ENCODE measurements at places on chromosomes 12 and 14.

DNA sequence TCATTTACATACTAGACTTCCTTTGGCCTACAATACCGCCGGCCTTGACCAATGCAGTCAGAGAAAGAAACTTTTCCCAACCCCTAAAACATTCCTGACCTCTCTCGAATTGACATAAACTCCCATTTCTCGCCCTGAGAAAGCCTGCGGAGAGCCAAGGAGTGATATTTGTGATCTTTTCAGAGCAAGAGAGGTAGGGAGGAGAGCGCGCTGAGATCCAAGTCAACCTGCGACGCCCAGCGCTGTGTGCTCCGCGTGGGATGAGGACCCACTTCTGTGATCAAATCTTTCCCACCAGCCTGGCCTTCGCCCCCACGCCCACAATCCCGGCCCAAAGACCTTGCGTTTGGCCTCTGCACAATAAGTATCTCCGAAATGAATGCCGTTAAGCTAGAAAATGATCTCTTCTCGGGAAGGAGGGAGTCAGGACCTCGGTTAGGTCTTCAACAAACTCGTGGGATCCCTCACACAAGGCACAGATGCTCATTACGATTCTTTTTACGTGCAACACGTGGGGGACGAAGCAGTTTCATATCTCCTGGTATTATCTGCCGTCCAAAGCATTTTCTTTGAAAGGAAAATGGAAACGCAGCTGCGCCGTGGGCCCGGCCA is 6.3 kb upstream of the NPAS3 start:
- DNase-seq, result no peak

GRCh38 chr14:59455411-59455810 is 9.8 kb downstream of the GPR135 start:
- no peak for DNase-seq

- DNase-seq, result no peak
Observed at GRCh38 chr12:128983371-128983770, 130.1 kb downstream of the GLT1D1 start.

DNA sequence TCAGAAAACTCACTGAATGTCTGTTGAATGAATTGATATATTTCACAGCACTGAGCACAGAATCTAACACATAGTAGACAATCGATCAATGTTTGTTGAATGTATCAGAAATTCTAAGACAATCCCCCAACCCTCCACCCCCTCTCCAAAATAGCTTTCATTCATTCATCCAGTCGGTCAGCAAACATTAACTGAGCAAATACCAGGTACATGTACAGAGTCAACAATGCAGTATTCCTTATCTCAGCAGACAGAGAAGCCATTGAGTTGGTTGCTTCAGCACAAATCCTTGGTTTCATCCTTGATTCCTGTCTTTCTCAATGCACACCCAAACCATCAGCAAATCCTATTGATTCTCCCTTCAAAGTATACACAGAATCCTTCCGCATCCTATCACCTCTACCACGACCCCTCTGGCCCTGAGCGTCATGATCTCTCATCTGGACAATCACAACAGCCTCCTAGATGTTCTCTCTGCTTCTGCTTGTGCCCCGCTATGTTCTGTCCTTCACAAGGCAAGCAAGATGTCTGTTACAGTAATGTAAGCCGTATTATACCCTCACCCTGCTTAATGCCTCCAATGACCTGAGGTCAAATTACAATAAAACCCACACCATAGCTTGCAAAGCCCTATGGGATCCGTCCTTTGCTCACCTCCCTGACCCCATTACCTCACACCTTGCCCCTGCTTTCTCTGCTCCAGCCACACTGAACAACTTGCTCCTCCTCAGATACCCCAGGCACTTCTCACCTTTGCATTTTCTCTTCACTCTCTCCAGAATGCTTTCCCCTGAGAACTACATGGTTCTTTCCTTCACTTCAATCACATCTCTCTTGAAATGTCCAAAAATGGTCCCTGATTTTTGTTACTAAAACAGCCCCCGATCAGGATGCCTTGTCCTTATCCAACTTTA is 738.1 kb upstream of the TBX3 start:
- DNase-seq, result peak; percentile 12

DNA sequence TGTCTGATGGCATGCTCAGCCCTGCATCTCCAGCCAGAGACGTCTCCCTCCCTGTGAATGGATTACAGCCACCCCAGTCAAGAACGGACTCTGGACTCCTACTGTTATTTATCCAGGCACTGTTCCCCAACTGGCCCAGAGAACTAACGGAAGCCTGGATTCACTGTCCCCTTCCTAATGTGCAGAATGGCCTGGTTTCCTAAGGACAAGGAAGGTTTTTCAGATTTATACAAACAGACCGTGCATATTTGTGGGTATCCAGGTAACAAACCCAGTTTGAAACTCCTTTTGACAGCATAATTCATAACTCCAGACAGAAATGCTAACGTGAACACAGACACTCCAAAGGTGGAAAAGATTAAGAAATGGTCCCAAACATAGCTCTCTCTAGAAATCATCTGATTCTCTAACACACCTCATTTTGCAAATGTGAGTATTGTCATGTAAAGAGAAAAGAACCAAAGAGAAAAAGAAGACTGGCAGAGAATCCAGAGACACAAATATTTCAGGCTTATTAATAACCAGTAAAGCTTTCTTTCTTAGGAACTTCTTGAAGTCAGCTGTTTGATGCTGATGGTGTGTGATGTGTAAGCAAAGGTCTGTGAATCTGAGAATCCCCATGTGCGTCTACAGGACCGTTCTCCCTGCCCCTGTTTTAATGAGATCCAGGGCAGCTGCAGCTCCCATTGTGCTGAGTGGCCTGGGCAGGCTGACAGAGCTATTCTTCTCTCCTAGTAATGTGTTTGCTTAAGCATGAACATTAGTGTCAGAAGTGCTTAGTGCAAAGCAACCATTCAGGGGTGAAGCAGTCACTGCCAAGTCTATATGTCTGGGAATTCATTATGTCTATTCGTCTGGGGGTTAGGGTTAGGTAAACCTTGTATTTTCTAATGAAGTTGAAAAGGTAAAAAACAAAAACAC is 86.8 kb upstream of the HIF1A start:
- peak; percentile 96 for DNase-seq

DNA sequence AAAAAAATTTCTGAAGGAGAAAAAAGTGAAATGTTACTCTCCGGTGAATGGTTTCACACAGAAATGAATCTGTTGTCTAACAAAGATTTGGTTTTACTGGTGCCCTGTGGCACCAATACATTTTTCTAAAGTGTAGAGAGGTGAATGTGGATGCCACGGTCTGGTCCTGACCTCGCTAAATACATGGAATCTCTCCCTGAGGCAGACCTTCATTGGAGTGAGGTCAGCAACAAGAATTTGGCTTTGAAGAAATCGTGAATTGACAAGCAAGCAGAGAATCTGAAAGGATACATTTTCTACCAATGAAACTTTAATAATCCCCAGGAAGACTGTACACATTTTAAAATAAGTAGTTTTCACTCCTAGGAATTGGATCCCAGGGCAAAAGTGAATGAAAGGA is 81.2 kb upstream of the OTOGL start:
- DNase-seq, result no peak

- no peak for DNase-seq
Observed at GRCh38 chr12:68290126-68290525, 36.7 kb upstream of the IL22 start.

GRCh38 chr14:74545386-74545785 is 51.8 kb downstream of the ISCA2 start:
- DNase-seq, result no peak

GRCh38 chr12:623865-624372 is 39.3 kb downstream of the NINJ2 start:
- DNase-seq, result no peak

DNA sequence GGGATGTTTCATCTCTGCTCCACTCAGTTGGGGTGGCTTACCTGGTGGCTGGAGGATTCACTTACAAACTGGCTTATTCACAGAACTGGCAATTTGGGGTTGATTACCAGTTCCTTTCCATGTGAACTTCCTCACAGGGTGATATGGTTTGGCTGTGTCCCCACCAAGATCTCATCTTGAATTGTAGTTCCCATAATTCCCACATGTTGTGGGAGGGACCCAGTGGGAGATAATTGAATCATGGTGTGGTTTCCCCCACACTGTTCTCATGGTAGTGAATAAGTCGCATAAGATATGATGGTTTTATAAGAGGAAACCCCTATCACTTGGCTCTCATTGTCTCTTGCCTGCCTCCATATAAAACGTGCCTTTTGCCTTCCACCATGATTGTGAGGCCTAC is 26.9 kb upstream of the IGF1 start:
- DNase-seq, result no peak

- DNase-seq, result no peak
Observed at GRCh38 chr12:125129179-125129571, 63.9 kb downstream of the AACS start.

GRCh38 chr12:84072961-84073360 is 839.6 kb downstream of the SLC6A15 start:
- no peak for DNase-seq

GRCh38 chr12:69345742-69346141 is 2.4 kb upstream of the LYZ start:
- DNase-seq, result no peak

DNA sequence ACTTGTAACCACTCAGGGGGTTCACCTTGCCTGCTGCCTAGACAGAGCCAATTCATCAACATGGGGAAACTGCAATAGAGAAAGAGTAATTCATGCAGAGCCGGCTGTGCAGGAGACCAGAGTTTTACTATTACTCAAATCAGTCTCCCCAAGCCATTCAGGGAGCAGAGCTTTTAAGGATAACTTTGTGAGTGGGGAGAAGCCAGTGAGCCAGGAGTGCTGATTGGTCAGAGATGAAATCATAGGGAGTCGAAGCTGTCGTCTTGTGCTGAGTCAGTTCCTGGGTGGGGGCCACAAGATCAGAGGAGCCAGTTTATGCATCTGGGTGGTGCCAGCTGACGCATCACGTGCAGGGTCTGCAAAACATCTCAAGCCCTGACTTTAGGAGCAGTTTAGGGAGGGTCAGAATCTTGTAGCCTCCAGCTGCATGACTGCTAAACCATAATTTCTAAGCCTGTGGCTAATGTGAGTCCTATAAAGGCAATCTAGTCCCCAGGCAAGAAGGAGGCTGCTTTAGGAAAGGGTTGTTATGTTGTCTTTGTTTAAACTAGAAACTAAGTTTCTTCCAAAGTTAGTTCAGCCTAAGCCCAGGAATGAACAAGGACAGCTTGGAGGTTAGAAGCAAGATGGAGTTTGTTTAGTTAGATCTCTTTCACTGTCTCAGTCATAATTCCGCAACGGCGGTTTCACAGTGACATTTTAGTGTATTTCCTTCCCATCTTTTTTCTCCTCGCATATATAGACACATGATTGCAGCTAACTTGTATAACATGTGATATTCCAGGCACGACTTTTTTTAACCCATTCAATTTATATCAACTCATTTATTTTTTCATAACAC is 68.9 kb upstream of the NCOR2 start:
- DNase-seq, result no peak

DNA sequence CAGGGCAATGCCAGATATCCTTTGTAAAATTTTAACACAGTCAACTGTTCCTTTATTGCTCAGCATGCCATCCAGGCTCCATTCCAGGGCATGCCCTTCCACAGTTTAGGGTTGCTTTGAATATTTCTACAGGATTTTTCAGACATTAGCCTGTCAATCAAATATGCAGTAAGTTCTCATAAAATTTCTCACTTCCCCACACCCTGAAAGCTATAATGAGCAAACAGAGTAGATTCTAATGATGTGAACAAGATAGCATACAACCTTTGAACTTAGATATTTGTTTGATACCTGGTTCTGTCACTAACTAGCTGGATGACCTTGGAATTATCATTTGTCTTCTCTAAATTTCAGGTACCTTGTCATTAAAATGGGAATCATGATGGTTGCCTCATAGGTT is 251.2 kb downstream of the SYT1 start:
- DNase-seq, result no peak

DNA sequence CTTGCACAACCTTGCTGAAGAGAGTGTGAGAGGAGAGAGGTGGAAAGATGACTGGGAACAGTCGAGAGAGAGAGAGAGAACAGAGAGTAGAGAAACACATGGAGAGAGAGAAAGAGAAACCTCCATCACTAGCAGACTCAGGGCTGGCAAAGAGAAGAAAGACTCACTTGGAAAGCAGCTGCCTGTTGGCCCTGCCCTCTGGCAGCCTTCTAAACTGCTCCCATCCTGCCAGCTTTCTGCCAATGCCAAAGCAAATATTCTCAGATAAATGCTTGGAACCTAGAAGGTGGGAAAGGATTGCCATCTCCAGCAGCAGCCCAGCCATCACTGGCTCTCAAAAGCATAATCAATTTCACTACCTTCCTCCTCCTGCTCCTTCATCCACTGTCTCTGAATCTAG is 107.9 kb upstream of the WSCD2 start:
- DNase-seq, result no peak

GRCh38 chr12:39393890-39394289 is 49.0 kb downstream of the KIF21A start:
- no peak for DNase-seq

GRCh38 chr12:110501399-110501751 is 536 bp downstream of the VPS29 start:
- peak; percentile 21 for DNase-seq

- no peak for DNase-seq
Observed at GRCh38 chr12:121003650-121004049, 12.6 kb downstream of the C12orf43 start.

- no peak for DNase-seq
Observed at GRCh38 chr12:12810553-12811021, 2.6 kb upstream of the DDX47 start.

- no peak for DNase-seq
Observed at GRCh38 chr12:31620311-31620710, 29.4 kb upstream of the DENND5B start.

GRCh38 chr14:52068615-52069306 is at the start of gene NID2:
TSS of gene NID2 (minus strand) at chr14:52069059. CDS start at chr14:52068994, 65 bp downstream.
- DNase-seq, result no peak

GRCh38 chr12:74641694-74642093 is 104.1 kb downstream of the ATXN7L3B start:
- no peak for DNase-seq

- no peak for DNase-seq
Observed at GRCh38 chr14:39050389-39050788, 52.6 kb downstream of the SEC23A start.

DNA sequence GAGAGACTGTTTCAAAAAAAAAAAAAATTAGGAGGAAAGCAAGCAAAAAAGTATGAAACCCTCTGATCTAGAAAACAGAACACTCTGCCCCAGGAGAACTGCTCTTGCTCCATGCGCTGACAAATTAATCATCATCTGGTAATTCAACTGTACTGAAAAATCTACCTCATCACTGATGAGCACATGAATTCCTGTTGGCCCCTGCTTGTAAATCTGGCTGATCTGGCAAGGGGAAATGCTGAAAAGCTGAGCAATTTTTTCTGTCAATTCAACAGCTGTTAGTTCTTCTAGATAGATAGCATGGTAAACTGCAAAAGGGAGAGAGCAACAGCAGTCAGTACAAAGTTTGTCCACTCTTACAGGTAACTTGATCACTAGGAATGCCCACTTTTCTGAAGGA is 15.2 kb upstream of the CSRNP2 start:
- no peak for DNase-seq

GRCh38 chr12:34398366-34398705 is 376.0 kb downstream of the ALG10 start:
- DNase-seq, result no peak

DNA sequence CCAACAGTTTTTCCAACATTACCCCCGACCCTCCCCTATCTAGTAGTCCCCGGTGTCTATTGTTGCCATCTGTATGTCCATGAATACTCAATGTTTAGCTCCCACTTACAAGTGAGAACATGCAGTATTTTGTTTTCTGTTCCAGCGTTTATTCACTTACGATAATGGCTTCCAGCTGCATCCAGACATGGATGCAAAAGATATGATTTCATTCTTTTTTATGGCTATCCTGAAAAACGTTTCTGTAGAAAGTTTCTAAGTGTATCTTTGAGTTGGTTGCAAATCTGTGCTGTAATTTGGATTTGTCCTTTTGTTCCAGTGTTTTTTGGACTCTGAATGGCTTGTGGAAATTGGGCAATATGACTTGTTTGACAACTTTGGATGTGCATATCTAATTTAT is 11.7 kb downstream of the SP1 start:
- no peak for DNase-seq

Data from NCI-H748 treated with DMSO at 0.1 percent for 48 hours (cell line).